ENCODE measurements at places on chromosomes 3 and 15. TPM values are rescaled to one million over a fixed set of nuclear protein-coding genes. Genes with fewer than 3 reads are reported as not detected.

- no peak overlapping the region for H3K4me3 ChIP-seq
- no peak overlapping the region for H3K27ac ChIP-seq
- no peak for DNase-seq
- H3K4me1 ChIP-seq: peaks cover 28% of the 10 kb centered on the region
- no peaks in the 10 kb centered on the region for H3K27me3 ChIP-seq
Measured at GRCh38 chr3:193970773-193971206, 165.2 kb upstream of the HES1 start.

Gene KLHL40
- total RNA-seq: not detected

DNA sequence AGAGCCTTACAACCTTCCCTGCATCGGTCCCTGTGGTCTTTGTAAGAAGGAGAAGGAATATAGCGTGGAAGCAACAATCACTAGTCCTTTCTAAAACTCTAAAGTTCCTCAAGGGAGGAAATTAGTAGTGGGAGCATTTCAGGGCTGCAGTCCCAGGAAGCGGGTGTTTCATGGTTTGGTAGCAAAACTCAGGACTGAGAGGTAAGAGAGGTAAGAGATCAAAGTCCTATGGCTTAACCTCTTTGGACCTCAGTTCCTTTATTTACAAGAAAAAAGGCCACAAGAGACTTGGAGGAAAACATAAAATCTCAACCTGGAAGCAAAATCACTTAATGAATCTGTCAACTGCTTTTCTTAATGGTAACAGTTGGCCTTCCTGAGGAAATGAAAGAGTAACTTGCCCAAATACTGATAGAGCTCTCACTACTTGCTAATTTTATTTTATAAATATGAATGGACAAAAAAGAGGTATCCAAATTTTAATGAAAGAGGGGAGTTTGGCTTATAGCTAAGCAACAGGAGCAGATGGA, 14.3 kb downstream of the LRRC28 start:
- H3K36me3 ChIP-seq: no peaks in the 10 kb centered on the region
- no peak for DNase-seq
- H3K4me1 ChIP-seq: no peaks in the 10 kb centered on the region
- H3K27ac ChIP-seq: no peak overlapping the region
- no peak overlapping the region for H3K4me3 ChIP-seq
- no peaks in the 10 kb centered on the region for H3K27me3 ChIP-seq

GRCh38 chr15:64152507-64153387, 1.2 kb downstream of the SNX22 start:
- no peaks in the 10 kb centered on the region for H3K27me3 ChIP-seq
- peak overlapping the region; percentile 66 for H3K4me3 ChIP-seq

Gene KLHL25
- total RNA-seq: 12.7 TPM

DNA sequence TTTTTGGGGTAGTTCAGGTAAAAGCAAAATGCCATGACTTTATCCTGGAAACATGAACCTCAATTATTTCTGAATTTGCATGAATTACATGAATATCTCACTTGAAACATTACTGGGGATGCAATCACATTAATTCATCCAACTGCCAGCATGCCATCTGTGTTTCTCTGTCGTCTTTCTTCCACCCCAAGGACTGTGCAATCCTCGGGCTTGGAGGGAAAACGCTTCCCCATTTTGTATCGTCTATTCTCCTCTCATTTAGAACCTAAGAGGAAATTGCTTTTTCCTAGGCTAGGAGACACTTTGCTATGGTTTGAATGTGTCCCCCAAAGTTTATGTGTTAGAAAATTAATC, 109.4 kb downstream of the SQOR start:
- H3K4me3 ChIP-seq: no peak overlapping the region
- H3K27me3 ChIP-seq: peaks cover 3% of the 10 kb centered on the region
- no peak for DNase-seq
- no peaks in the 10 kb centered on the region for H3K4me1 ChIP-seq
- no peak overlapping the region for H3K27ac ChIP-seq
- no peaks in the 10 kb centered on the region for H3K36me3 ChIP-seq

DNA sequence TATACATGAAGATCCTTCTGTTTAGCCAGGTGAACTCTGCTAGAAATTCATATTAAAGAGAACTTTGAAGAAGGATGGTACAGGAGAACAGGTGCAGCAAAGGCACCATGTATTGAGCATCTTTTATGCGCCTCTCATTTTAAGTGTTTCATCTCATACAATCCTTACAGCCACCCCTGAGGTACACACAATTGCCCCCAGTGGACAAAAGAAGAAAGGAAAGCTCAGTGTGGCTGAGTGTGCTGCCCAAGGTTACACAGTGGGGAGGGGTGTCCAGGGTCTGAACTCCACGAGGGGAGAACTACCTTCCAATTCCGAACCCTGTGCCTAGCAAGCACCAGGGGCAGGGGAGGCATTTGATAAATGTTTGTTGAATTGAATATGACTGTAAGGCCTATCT, 98.6 kb downstream of the MECOM start:
- H3K27me3 ChIP-seq: peaks cover 9% of the 10 kb centered on the region
- no peaks in the 10 kb centered on the region for H3K36me3 ChIP-seq
- H3K4me1 ChIP-seq: no peaks in the 10 kb centered on the region
- DNase-seq: no peak
- no peak overlapping the region for H3K27ac ChIP-seq

DNA sequence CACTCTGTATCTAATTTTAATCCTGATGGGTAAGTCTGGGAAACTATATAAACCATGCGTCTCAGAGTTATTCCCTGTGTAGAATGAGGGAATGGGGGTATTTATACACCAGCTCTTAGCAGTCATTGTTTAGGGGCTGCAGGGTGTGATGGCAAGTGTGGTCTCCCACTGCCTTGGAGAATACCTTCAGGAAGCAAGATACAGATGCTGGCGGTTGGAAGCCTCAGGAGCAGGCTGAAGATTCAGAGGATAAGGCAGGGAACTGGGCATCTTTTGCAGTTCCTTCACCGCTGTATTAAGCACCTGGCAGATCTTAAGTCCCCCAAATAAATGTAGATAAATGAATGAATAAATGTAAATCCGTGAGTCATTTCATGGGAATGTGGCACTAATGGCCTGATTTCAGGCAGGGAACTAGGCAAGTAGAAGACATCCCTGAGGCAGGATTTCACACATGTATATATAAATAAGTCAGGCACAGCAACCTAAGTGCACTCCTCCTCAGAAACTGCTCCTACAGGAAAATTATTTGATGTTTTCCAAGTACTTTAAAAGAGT, 209.2 kb upstream of the GADL1 start:
- DNase-seq: peak; percentile 6
- no peak overlapping the region for H3K4me3 ChIP-seq
- no peak overlapping the region for H3K27ac ChIP-seq
- no peaks in the 10 kb centered on the region for H3K36me3 ChIP-seq

GRCh38 chr15:99435113-99435695, 130.6 kb upstream of the MEF2A start:
- DNase-seq: no peak
- no peaks in the 10 kb centered on the region for H3K36me3 ChIP-seq
- H3K4me3 ChIP-seq: no peak overlapping the region
- peaks cover 12% of the 10 kb centered on the region for H3K4me1 ChIP-seq
- no peak overlapping the region for H3K27ac ChIP-seq
- no peaks in the 10 kb centered on the region for H3K27me3 ChIP-seq

DNA sequence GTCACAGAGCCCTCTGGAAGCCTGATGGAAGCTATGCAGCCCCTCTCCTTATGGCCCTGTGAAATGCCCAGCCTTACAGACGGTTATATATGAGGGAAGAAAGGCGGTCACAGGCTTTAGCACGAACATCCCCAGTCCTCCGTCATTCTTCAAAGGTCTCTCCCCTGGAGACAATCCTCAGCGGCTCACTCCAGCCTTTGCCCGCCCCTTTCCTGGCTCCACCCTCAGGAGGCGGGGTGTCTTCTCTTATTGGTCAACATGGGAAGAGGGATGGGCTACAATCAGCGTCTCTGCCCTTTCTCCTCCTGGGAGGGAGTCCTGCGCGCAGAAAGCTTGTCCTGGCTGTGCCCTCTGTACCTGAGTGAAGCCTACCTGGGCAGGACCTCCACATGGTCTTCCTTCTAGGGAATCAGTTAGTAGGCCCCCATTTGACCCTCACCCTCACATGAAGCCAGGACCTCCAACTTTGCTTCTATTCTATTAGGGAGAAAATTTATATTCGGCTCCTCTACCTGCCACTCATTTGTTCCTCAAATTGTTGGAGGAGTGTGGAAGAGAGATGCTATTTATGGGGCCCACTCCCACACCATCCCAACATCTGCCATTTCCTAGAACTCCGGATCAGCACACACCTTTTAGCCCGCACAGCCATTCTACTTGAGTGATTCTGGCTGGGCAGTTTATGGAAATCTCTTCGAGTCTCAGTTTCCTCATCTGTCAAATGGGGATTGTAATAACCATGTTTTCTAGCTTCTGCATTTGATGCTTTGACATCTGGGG, 112.9 kb upstream of the SLC6A11 start:
- no peak overlapping the region for H3K4me3 ChIP-seq
- no peaks in the 10 kb centered on the region for H3K36me3 ChIP-seq
- H3K4me1 ChIP-seq: no peaks in the 10 kb centered on the region
- peak; percentile 44 for DNase-seq

Gene PAQR9
- 0.28 TPM for total RNA-seq

Gene C2CD4A
- total RNA-seq: 0.34 TPM

Gene TNNC1
- total RNA-seq: not detected

Gene TP63
- total RNA-seq: 4.9 TPM

DNA sequence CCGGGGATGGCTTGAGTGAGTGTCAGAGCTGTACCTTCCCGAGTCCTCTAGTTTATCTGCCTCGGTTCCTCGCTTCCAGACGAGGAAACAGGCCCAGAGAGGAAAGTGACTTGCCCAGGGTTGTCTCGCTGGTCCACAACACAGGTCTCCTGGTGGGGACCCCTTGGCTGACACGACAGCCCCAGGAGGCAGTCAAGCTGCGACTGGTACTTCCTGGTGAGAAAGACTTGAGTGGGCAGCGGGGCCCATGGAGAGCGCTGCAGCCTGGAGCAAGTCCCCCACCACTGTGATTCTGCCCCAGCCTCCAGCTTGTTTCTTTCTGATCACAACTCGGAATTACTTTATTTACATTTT, 600 bp upstream of the CHRNA5 start:
- H3K27me3 ChIP-seq: no peaks in the 10 kb centered on the region
- H3K36me3 ChIP-seq: no peaks in the 10 kb centered on the region
- H3K4me1 ChIP-seq: peaks cover 12% of the 10 kb centered on the region
- peak overlapping the region; percentile 68 for H3K4me3 ChIP-seq

- H3K4me1 ChIP-seq: no peaks in the 10 kb centered on the region
- H3K36me3 ChIP-seq: no peaks in the 10 kb centered on the region
- H3K27ac ChIP-seq: no peak overlapping the region
Measured at GRCh38 chr3:171548917-171549316, 88.7 kb upstream of the TNIK start.

GRCh38 chr3:169818316-169818715, 5.6 kb upstream of the LRRC34 start:
- H3K27me3 ChIP-seq: no peaks in the 10 kb centered on the region
- DNase-seq: no peak
- H3K27ac ChIP-seq: no peak overlapping the region
- no peaks in the 10 kb centered on the region for H3K36me3 ChIP-seq
- no peak overlapping the region for H3K4me3 ChIP-seq

GRCh38 chr3:123547881-123548519, 36.9 kb downstream of the HACD2 start:
- no peaks in the 10 kb centered on the region for H3K27me3 ChIP-seq
- no peaks in the 10 kb centered on the region for H3K36me3 ChIP-seq
- no peak overlapping the region for H3K27ac ChIP-seq
- no peak for DNase-seq
- peaks cover 9% of the 10 kb centered on the region for H3K4me1 ChIP-seq

DNA sequence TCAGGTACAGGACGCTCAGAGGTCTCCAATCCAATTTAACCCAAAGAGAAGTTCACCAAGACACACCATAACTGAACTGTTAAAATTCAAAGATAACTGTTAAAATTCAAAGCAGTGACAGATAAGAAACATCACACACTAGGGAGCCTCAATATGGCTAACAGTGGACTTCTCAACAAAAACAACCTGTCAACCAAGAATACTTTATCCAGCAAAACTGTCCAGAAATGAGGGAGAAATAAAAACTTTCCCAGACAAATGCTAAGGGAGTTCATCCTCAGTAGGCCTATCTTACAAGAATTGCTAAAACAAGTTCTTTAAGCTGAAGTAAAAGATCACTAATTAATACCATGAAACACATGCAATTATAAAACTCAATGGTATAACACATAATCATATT, 36.3 kb upstream of the MYLK start:
- H3K4me3 ChIP-seq: no peak overlapping the region
- DNase-seq: no peak
- no peaks in the 10 kb centered on the region for H3K27me3 ChIP-seq
- peaks cover 35% of the 10 kb centered on the region for H3K36me3 ChIP-seq
- no peaks in the 10 kb centered on the region for H3K4me1 ChIP-seq

Gene POPDC2
- 0.72 TPM for total RNA-seq

Gene XRN1
- total RNA-seq: 32.1 TPM

- peaks cover 7% of the 10 kb centered on the region for H3K4me1 ChIP-seq
- no peaks in the 10 kb centered on the region for H3K27me3 ChIP-seq
- H3K4me3 ChIP-seq: peak overlapping the region; percentile 76
- no peak overlapping the region for H3K27ac ChIP-seq
- H3K36me3 ChIP-seq: no peaks in the 10 kb centered on the region
Measured at GRCh38 chr3:20038699-20039465, 1.4 kb upstream of the KAT2B start.

GRCh38 chr3:154018100-154018696, 103.0 kb upstream of the ARHGEF26 start:
- no peak overlapping the region for H3K4me3 ChIP-seq
- peak; percentile 64 for DNase-seq
- H3K36me3 ChIP-seq: no peaks in the 10 kb centered on the region

DNA sequence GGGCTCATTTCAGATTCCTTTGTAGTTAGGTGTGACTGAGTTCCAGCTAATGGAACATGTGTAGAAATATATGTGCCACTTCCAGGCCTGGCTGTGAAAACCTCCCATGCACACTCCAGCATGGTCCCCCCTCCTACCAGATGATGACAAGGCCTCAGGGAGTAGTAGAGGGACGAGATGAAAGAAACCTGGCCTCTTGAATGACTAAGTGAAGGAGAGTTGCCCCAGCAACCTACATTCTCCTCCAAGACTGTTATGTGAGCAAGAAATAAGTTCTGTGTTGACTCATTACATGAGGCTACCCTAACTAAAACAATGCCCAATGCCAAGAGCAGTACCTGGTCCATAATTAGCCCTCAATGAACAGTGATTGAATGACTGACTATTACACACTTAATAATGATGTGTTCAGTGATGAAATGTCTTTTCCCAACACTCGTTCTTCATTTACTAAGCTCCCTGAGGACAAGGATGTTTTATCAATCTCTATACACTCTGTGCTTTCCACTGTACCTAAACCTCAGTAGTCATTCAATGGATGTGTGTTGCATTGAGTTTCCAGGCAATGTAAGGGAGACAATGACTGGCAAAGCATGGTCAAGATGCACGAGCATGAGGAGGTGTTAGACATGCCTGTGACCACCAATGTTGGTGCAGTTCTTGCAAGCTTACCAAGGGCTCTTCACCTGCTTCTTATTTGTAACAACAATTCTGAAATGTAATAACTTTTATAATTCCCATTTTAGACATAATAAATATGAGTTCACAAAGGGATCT, 62.0 kb upstream of the BCL6 start:
- H3K27ac ChIP-seq: no peak overlapping the region
- no peak for DNase-seq
- no peaks in the 10 kb centered on the region for H3K4me1 ChIP-seq
- H3K36me3 ChIP-seq: no peaks in the 10 kb centered on the region
